ENCODE measurements at places on chromosomes 5 and 9.
A peak's percentile ranks its signal among the peaks of the same experiment; 100 is the strongest.

GRCh38 chr5:140258016-140258415, 44.9 kb downstream of the PFDN1 start:
- peak; percentile 85 for DNase-seq

DNA sequence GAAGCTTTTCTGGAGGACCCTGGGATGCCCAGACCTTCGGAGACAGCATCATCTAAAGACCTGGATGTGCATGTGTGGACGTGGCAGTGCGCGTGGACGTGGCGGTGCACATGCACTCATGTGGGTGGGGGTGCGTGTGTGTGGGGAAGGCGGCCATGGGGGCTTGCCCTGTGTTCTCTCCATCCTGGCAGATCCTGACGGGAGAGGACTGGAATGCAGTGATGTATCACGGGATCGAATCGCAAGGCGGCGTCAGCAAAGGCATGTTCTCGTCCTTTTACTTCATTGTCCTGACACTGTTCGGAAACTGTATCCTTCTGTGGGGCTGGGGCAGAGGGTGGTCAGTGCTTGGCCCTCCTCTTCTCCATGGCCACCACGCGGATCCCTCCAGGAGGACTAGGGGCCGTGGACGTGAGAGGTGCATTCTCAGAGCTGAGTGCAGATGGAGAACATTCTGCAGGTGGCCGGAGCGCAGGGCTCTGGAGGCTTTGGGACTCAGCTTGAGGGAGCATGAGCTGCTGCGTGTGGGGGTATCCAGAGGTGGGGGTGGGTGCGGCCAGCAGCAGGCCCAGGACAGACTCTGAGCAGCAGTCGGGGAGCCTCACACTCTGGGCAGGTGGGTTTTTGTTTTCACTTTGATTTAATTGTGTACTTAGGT, 129.1 kb downstream of the CACNA1B start:
- DNase-seq, result no peak

DNA sequence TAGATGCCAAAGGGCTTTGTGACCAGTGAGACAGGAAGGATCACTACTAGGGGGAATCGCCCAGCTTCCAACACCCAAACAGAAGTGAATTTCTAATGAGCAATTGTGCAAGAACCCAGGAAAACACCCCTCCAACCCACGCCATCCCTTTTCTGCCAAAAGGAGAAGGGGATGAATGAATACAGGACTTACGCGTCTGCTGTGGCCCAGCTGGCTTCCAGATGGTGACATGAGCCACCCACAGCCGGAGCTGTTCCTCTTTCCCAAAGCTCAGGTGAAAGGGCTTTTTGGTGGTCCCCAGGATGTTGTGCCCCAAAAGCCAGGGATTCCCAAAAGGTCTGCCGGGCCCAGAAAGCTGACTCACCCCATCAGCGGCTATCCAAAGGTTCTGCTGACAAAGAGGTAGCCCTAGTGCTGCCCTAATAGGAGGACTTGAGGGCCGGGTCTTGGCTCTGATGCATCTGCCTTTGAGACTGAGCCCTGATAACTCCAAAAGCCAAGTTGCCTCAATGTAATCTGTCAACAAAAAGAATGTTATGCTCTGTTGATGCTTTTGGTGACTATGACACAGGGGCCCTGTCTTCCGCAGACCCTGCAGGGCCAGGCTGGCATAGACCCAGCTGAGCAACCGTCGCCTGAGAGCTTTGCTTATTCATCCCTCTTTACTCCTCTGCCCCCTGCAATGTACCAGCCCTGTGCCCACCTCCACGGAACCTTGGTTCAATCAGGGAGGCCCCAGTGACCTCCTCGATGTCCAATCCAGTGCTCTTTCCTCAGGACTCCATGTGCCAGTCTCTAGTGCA, 14.5 kb downstream of the GSN start:
- DNase-seq, result peak; percentile 87

DNA sequence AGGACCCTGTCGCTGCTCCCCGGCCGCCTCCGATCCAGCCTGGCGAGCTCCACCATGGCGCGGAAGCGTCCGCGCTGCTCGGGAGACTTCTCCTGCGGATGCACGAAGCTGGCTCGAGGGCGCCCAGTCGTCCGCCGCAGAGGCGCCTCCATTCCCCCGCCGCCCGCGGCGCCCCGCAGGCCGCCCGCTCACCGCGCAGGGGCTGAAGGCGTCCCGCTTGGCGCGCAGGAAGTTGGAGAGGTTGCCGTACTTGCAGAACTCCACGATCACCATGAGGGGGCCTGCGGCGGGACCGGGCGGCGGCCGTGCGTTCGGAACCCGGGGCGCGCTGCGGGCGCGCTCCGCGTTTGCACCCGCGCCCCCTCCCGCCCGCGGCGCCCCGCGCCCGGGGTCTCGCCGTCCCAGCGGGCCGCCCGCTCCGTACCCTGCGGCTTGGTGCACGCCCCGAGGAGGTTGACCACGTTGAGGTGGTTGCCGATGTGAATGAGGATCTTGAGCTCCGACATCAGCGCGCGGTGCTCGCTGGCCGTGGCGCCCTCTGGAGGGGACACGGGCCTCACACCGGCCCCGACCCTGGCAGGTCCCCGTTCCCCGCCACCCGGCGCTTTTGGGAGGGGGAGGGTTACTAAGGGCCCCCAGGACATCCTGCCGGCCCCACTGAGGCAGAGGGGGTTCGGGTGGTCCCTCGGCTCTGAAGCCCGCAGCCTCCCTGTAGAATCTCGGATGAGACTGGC, 27.7 kb upstream of the SCGB3A1 start:
- DNase-seq, result peak; percentile 54

- DNase-seq, result peak; percentile 14
Measured at GRCh38 chr5:123367739-123368138, 55.5 kb downstream of the CEP120 start.

- DNase-seq, result peak; percentile 78
Measured at GRCh38 chr5:142699184-142699720, 13.4 kb upstream of the FGF1 start.

DNA sequence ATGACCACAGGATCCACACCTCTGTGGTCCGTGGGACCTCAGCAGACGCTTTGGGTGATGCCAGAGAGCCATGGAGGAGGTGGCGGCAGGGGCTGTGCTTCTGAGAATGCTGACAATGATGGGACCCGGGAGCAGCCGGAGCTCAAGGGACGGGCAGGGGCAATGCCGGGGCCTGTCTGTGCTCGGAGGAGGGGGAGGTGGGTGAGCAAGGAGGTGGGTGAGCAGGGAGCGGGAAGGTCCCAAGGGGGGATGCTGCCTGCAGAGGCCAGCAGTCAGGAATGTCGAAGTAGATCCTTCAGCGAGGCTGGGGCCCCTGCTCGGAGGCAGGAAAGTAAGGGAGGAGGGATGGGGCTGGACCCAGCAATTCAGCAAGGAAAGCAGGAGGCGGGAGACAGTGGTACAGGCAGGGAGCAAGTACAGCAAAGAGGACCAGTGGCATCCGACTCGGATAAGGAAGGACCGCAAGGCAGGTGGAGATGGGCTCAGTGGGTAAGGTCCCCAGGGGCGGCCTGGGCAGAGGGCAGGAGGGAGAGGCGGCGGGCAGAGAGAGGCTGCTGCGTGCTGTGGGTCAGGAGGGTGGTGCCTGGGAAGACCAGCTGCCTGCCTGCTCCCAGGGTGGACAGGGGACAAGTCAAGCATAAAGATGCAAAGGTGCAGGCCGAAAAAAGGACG, 49.0 kb downstream of the ADAMTS2 start:
- DNase-seq, result no peak

DNA sequence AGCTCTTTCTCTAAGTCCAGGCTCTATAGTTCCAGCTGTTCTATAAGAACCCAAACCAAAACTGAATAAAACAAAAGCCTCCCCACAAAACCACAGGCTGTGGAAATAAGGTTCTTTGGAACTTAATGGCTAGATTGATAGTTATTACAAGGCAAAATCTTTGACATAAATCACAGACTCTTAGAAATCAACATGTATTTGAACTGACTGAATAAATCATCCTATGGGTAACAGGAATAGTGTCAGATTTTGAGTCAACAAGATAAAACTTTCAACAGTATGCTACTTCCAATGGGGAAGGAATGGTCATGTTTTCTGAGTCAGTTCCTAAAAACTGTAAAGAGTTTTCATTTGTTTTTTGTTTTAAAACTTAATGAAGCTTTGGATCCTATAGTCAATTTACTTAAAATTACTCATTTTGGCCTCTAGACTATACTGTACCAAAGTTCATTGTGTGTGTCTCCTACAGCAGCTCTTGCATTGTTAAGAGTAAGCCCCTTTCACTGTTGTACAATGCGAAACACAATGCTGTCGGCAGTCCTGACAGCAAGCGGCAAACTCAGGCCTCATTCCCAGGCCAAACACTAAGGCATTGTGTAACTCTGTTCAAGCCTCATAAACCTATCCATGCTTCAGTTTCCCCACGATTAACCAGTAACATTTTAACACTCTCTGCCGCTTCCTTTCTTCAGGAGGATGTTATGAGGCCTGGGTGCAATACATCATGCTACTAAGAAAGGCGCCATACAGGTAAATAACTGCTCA, 134.1 kb downstream of the ARL15 start:
- DNase-seq, result peak; percentile 71

- DNase-seq, result no peak
Measured at GRCh38 chr9:133974631-133975341, 17.3 kb downstream of the VAV2 start.

GRCh38 chr5:168153876-168154270, 137.6 kb upstream of the WWC1 start:
- peak; percentile 35 for DNase-seq

- peak; percentile 37 for DNase-seq
Measured at GRCh38 chr5:15500325-15501001, 483 bp downstream of the FBXL7 start.

- DNase-seq, result peak; percentile 49
Measured at GRCh38 chr9:131986576-131986975, 93.1 kb downstream of the MED27 start.

GRCh38 chr5:57216714-57217113, 42.9 kb downstream of the GPBP1 start:
- peak; percentile 68 for DNase-seq

DNA sequence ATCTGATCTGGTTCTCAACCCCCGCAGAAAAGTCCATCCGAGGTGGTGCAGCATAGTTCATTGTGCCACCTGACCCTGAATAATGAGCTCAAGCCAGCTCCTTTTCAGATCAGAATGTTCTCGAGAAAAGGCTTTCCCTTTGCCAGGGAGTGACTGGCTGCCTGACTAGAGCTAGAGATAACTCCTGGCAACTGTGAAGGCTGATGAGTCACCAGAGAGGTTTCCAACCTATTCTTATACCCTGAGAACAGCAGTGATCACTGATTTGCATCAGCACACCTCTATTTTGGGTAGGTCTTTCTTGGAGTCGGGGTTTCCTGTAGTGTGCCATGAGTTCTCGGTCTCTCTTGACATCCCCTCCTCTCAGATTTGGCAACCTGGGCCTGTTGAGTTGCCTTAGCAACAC, 127.9 kb downstream of the PIK3R1 start:
- DNase-seq, result peak; percentile 74

DNA sequence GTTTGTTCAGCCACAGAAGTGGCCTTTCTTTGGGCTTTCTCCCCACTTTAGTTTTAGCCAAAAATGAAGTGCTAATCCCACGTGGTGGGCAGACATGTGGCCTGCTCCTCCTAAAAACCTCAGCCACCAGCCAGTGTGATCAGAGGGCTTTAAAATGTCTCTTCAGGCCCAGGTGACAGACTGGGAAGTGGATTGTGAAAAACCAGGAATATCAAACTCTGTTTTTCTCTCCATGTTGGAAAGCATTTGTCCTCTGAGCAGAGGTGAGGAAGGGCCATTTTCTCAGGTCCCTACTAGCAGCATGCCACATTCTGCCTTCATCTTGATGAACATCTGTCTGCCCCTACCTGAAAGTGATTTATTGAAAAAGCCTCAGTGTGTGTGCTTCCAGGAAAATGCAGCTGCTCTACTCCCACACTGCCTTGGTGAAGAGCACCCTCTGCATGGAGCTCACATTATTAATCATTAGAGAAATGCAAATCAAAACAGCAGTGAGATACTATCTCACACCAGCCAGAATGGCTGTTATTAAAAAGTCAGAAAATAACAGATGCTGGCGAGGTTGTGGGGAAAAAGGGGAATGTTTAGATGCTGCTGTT, 181.2 kb upstream of the DMAC1 start:
- DNase-seq, result no peak

- peak; percentile 88 for DNase-seq
Measured at GRCh38 chr5:111134087-111134486, 41.9 kb downstream of the WDR36 start.

GRCh38 chr5:132181011-132181629, 46.5 kb downstream of the P4HA2 start:
- DNase-seq, result no peak

- DNase-seq, result no peak
Measured at GRCh38 chr5:115962565-115963402, 509 bp downstream of the LVRN start.

- no peak for DNase-seq
Measured at GRCh38 chr9:137056739-137057415, 3.0 kb upstream of the ENTPD2 start.

GRCh38 chr5:132205385-132206125, 22.1 kb downstream of the P4HA2 start:
- DNase-seq, result no peak

GRCh38 chr5:147613359-147613758, 103.5 kb upstream of the DPYSL3 start:
- peak; percentile 54 for DNase-seq

DNA sequence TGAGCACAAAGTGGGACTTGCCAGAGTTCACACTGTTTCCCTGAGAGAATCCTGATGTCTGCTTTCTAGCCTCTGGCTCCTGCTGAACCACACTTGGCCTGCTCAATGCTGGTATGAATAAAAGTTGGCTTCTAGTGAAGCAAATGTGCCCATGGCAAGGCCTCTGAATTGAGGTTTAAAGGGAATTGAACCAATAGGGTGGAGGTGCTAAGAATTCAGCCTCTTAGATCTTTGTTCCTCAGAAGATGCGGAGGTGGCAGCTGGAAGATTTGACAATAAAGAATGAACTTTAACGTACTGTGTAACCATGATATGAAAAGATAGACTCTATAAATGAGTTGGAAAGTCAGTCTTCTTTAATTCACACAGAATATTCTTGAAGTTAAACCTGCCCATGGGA, 57.2 kb downstream of the RASGRF2 start:
- DNase-seq, result no peak

DNA sequence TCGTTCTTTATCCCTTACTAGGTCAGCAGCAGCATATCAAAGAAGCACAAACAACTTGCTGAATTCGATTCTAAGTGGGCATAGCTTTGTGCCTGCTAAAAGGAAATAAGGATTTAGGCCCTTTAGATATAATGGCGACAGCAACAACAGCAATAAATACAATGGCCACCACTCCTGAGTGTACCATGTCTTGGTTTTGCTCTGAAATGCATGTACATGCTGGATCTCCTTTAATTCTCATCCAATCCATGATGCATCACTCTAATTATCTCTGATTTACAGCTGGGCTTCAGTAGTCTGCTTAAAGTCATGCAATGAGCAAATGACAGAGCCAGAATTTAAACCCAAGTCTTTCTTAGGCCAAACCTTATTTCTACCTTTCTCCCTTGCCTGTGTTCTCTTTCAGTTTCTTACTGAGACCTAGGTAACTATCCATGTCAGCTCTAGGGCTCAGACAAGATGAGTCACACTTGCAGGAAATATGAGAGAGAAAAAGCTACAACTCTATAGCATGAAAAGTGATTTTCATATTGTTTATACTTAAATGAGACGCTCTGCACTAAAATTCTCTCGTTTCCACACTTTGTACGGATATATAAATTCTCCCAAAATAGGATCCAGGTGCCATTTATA, 111.8 kb downstream of the HMHB1 start:
- peak; percentile 62 for DNase-seq

GRCh38 chr9:121729769-121730562, 78.5 kb downstream of the DAB2IP start:
- DNase-seq, result no peak

- DNase-seq, result no peak
Measured at GRCh38 chr5:18761801-18762200, 1127.5 kb downstream of the TAF11L14 start.

GRCh38 chr9:87707805-87708506, 18.0 kb upstream of the CTSL start:
- DNase-seq, result peak; percentile 45

GRCh38 chr5:33369485-33370465, 71.0 kb upstream of the TARS1 start:
- peak; percentile 82 for DNase-seq
